ENCODE measurements at places on chromosomes 1 and 21.

- no peak for DNase-seq
Observed at GRCh38 chr21:36282568-36283230, 37.3 kb upstream of the MORC3 start.

GRCh38 chr1:94949681-94950661 is 23.1 kb upstream of the CNN3 start:
- DNase-seq: no peak

DNA sequence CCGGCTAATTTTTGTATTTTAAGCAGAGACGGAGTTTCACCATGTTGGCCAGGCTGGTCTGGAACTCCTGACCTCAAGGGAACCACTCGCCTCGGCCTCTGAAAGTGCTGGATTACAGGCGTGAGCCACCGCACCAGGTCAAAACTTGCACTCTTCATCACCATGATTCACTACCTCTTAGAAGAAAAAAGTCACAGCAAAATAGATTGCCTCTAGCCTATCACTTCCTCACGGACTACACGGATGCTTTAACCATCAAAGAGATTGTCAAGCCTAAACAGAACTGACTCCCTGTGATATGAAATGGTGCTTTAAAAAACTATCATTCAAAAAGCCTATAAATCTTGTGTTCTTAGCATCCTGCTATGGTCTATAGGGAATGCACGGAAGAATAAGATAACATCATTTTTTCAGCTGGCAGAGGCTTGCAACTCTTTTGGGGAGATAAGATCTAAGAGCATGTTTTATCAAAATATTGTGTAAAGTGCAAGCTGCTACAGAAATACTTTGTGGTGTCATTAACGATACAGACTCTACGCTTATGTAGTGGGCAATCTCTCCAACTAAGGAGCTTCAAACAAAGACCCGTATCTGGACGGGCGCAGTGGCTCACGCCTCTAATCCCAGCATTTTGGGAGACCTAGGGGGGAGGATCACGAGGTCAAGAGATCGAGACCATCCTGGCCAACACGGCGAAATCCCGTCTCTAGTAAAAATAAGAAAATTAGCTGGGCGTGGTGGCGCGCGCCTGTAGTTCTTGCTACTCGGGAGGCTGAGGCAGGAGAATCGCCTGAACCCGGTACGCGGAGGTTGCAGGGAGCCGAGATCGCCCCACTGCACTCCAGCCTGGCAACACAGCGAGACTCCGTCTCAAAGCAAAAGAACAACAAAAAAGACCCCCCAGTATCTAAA is 966 bp downstream of the TFB2M start:
- no peak for DNase-seq

GRCh38 chr1:225446595-225446960 is 18.7 kb upstream of the LBR start:
- no peak for DNase-seq

GRCh38 chr1:219000631-219001030 is 173.0 kb upstream of the LYPLAL1 start:
- DNase-seq: no peak

DNA sequence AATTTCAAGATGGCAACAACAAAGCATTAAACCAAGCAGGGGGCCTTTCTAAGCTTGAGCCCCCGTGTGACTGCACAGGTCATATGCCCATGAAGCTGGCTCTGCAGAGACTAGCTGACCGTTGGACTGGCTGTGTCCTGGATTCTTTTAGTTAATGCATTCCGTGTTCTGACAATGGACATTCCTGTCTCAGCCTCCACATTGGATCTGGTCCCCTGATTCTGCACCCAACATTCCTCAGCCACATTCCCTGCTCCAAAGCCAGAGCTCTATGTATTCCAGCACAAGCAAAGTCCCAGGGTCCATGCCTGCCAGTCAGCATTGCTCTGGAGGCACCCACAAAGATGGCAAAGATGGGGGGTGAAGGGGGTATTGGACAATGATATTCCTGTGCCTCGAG is 5.1 kb upstream of the NAV1 start:
- DNase-seq: no peak

- peak; percentile 27 for DNase-seq
Observed at GRCh38 chr1:111505641-111506119, 2.2 kb upstream of the ADORA3 start.

- DNase-seq: no peak
Observed at GRCh38 chr1:192343344-192343743, 26.6 kb downstream of the RGS21 start.

GRCh38 chr1:119929643-119930315 is 33.5 kb upstream of the ADAM30 start:
- no peak for DNase-seq

DNA sequence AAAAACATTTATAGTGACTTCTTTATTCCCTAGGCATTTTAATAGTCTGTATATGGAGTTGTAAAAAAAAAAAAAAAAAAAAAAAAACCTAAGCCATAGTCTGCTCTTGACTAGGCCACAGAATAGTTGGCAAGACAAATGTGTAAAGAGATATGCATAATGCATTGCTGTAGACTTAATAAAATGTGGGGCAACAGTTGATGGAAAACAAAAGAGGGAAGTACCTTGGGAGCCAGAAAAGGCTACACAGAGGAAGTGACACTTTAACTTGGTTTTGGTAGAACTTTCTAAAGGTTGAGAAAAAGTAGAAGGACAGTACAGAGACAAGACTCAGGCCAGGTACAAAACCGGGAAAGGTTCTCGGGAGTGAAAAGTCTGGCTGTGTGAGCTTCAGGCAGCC is 802.9 kb upstream of the ADAMTS5 start:
- DNase-seq: no peak

- no peak for DNase-seq
Observed at GRCh38 chr1:54046671-54047383, 6.2 kb downstream of the TMEM59 start.

- DNase-seq: no peak
Observed at GRCh38 chr1:43834280-43835081, 99.1 kb upstream of the ARTN start.

GRCh38 chr1:221439747-221440501 is 302.0 kb downstream of the DUSP10 start:
- DNase-seq: no peak

DNA sequence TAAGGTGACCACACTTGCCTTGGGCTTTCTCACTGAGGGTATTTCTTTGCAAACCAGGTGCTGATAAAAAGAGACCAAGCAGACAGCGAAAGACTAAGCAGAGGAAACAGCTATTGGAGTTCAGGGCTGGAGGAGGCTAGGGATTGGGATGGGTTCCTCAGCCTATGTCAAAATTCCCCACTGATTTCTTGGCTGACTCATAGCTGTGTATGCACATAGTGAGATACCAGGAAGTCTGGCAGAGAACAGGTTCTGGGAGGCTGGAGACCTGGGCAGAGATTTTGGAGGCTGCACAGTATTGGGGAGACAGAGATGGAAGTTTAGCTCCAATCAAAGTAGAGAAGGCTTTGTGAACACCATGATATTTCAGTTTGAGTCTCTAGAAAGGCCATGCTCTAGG is 25.3 kb downstream of the YARS1 start:
- DNase-seq: no peak

GRCh38 chr1:228884196-228884595 is 148.9 kb downstream of the RHOU start:
- DNase-seq: no peak

DNA sequence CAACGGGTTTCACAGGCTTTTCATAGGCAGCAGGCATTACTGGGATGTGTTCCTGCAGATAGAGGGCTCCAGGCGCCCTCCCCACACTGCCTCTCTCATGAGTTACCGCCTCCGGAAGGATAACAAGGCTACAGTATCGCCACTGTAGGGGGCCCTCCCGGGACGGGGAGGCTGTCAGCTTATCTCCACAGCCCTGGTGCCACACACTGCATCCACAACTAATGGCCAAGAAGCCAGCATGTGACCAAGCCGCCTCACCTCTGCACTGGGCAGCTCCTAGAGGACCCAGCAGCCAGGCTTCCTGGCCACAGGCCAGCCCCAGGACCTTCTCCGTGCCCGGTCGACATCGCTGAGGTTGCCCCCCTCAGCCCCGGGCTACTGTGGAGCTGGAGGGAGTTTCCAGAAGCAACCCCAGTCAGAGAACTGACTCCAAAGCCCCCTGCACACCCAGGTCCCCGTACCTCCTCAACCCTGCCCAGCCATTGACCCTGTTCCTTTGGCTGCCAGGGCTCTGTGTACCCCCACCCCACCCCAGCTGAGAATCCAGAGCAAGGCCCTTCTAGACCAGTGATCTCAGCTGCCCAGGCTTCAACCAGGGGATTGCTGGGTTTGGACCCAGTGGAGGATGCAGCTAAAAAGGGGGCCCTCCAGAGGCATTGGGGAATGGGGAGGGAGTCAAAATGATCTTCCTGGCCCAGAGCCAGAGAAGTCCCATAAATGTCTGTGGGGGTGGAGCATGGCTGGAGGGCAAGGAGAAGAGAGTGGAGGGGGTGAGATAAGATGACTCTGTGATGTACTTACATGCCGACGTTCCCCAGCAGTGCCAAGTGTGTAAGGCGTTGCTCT is 45.0 kb downstream of the NEK2 start:
- DNase-seq: no peak

DNA sequence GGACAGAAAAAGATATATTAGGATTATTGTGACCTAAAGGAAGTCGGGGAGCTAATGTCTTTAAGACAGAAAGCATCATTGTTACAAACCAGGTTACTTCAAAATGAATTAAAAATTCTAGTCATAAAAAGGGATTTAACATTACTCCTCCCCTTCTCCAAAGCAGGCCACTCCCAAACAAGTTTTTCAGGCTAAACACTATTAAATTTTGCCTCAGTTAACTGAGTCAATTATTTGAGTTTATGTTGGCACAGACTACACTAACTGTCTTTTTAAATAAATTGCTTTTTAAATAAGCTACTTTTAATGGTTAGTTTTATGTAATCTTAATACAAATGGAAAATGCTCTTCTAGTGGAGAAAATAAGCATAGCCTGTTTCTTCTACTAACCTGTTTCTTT is 395.0 kb upstream of the DUSP10 start:
- no peak for DNase-seq

DNA sequence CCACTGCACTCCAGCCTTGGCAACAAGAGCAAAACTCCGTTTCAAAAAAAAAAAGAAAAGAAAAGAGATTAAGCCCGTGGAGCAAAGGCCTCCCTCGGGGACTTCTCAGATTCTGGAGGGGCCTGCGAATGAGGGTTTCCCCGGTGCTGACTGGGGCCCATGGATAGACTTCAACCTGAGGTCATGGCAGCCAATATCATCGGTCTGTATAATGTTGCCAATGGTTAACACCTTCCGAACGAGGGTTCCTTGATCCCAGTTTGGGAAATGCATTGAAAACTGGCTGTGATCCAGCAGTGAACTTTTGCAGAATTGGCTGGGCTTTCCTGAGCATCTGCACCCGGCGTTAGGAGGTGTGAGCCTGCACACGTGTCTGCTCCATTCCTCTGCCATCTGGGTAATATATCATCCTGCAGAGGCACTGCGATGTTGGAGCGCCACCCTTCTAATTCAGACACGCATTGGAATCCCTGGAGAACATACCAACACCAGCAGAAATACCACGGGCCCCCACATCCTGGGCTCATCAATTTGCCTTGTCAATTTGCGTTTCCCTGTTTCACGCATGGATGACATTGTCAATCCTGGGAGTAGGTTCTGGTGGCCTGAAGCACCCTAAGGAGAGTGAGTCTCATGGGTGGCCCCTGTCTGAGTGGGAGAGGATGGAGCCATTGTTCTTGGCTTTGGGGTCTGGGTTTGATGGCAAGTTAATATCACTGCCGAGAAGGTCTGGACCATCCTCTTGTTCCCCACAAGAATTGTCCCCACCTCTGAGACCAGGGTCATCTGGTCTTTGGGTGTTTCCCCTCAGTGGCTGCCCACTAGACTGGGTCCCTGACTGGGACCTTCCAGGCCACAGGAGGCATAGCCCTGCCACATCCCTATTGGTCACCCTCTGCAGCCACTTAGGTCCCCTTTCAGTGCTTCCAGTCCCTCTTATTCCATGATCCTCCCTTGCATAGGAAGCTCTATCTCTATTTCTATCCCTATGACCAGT is 441.0 kb downstream of the PTPRU start:
- DNase-seq: no peak

- DNase-seq: no peak
Observed at GRCh38 chr1:204649721-204650521, 35.6 kb downstream of the LRRN2 start.

GRCh38 chr1:4366091-4366490 is 288.3 kb upstream of the AJAP1 start:
- DNase-seq: no peak

GRCh38 chr1:7258589-7259135 is 473.4 kb downstream of the CAMTA1 start:
- DNase-seq: no peak

DNA sequence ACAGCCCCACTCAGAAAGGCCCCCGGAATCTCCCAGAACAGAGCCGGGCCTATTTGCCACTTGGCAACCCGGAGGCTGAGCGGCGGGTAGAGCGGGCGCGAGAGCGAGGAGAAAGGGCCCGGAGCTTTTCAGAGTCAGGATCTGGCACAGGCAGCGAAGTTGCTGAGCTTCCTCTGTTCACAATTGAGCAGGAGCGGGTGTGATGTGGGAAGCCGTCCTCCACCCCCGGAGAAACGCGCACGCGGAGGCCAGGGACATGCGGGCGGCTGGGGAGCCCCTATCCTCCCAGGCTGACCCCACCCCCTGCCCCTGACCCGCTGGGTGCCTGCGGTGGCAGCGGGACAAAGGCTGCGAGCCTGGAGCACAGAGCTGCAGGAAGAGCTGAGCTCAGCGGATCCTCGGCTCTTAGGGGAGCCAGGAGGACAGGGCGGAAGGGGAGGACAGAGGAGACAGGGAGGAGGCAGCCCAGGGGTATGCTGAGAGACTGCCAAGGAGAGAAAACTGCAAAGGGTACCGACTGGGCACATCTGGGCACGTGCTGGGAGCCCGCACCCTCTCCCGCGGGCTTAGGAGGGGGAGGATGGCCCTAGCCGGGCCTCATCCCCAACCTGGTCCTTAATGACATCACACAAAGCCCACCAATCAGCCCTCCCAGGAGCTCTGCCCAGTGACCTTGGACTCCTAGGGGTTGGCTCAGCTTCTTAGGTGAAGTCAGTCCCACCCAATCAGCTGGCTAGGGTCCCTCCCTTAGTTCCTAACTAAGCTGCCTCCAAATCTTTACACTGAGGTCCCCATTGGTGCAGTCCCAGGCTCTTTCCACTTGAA is 9.3 kb downstream of the KIF21B start:
- DNase-seq: no peak

- no peak for DNase-seq
Observed at GRCh38 chr1:245823408-245824147, 668.8 kb downstream of the KIF26B start.

GRCh38 chr1:67830928-67831830 is 2.1 kb downstream of the GNG12 start:
- DNase-seq: no peak

DNA sequence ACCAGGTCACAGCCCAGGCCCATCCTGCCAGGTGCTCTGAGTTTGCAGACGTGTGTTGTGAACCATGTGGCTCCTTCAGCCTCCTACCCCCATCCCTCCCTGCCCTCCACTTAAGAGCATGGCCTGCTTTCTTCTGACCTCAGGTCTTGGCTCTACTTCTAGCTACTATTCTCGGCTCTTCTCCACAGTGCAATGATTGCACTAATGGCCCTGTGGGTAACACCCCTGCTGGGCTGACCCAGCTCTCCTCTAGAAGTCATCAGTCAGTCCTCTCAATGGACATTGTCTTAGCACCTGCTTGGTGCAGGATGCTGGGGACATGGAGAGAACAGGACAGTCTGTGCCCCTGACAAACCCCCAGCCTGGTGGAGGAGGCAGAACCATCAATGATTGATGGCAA is 22.2 kb upstream of the IFFO2 start:
- no peak for DNase-seq

GRCh38 chr1:61606448-61607312 is 118.3 kb downstream of the TM2D1 start:
- DNase-seq: no peak

- no peak for DNase-seq
Observed at GRCh38 chr1:116471241-116471640, 98.2 kb downstream of the ATP1A1 start.

Data from stimulated activated naive CD4-positive, alpha-beta T cell (primary cell).